ENCODE measurements at places on chromosomes 6 and 20. TPM values are rescaled to one million over a fixed set of nuclear protein-coding genes. Genes with fewer than 3 reads are reported as not detected.

The ZC3H12D gene
- 0.07 TPM for total RNA-seq

The NEURL2 gene
- 5.2 TPM for total RNA-seq

The KIF13A gene
- total RNA-seq: 40.8 TPM

The PRKN gene
- 0.13 TPM for total RNA-seq

The PGBD1 gene
- 7.6 TPM for total RNA-seq

The APCDD1L gene
- 3.2 TPM for total RNA-seq

The TGM2 gene
- 1.0 TPM for total RNA-seq

The PTGIS gene
- total RNA-seq: 40.2 TPM

The MEI4 gene
- total RNA-seq: 0.23 TPM

The ZC2HC1B gene
- total RNA-seq: not detected

The PTK7 gene
- total RNA-seq: 130 TPM

The RIPOR3 gene
- total RNA-seq: 4.5 TPM

The GSTA3 gene
- not detected for total RNA-seq

The MROH8 gene
- total RNA-seq: 0.50 TPM

The HSPA12B gene
- 4.9 TPM for total RNA-seq

The CLVS2 gene
- total RNA-seq: 0.73 TPM

The ZNF341 gene
- 6.4 TPM for total RNA-seq

The ADGB gene
- total RNA-seq: not detected

The TFAP2D gene
- total RNA-seq: not detected

The HLA-G gene
- 4.4 TPM for total RNA-seq

The LIME1 gene
- total RNA-seq: 4.5 TPM

The HLA-DRB5 gene
- total RNA-seq: 1.0 TPM

The MPIG6B gene
- total RNA-seq: not detected

The SCUBE3 gene
- total RNA-seq: 1.0 TPM

The EPM2A gene
- 6.2 TPM for total RNA-seq

The RNF217 gene
- total RNA-seq: 8.9 TPM

The NRSN1 gene
- total RNA-seq: 0.78 TPM

The TTK gene
- total RNA-seq: 62.2 TPM

The C6orf118 gene
- 0.58 TPM for total RNA-seq

The BPIFB1 gene
- total RNA-seq: not detected

The ADGRF4 gene
- total RNA-seq: not detected
